Stomach (tissue), 19 donors: ENCODE measurements at places on chromosomes 6 and 20. TPM values are rescaled to one million over a fixed set of nuclear protein-coding genes. Genes with fewer than 3 reads are reported as not detected.

Gene FAM217A
- total RNA-seq = not detected

Gene HDGFL1
- total RNA-seq = not detected

Gene BPI
- total RNA-seq = not detected

Gene UST
- total RNA-seq = 45.8 TPM

Gene EYS
- 0.58 TPM for total RNA-seq

Gene NFKBIE
- total RNA-seq = 0.89 TPM
